Upper lobe of right lung (tissue), 1 donor: ENCODE measurements at places on chromosomes 11 and 22. TPM values are rescaled to one million over a fixed set of nuclear protein-coding genes. Genes with fewer than 3 reads are reported as not detected.

Gene MICALL1
- 37.4 TPM for total RNA-seq

Gene OR51D1
- not detected for total RNA-seq

Gene BEST1
- total RNA-seq: 9.6 TPM

Gene CARNS1
- 2.7 TPM for total RNA-seq

DNA sequence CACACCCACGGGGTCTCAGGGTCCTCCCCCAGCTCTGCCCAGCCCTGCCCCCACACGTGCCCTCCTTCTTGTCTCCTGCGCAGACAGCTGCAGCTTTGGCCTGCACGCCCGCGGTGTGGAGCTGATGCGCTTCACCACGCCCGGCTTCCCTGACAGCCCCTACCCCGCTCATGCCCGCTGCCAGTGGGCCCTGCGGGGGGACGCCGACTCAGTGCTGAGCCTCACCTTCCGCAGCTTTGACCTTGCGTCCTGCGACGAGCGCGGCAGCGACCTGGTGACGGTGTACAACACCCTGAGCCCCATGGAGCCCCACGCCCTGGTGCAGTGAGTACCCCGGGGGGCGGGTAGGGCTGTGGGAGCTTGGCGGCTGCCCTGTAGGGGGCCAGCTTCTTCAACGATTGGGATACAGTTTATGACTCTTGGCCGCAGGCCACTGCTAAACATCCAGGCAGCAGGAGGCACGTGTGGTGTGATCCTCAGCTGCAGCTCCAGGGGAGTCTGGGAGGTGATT lies 30.8 kb downstream of the ST14 start:
- H3K4me3 ChIP-seq: no peak overlapping the region
- no peak overlapping the region for H3K27ac ChIP-seq
- no peaks in the 10 kb centered on the region for H3K4me1 ChIP-seq
- no peak for DNase-seq
- no peaks in the 10 kb centered on the region for H3K27me3 ChIP-seq

GRCh38 chr22:46545086-46545792 lies 7.8 kb upstream of the CELSR1 start:
- no peak for DNase-seq
- H3K4me1 ChIP-seq: peaks cover 41% of the 10 kb centered on the region
- H3K36me3 ChIP-seq: no peaks in the 10 kb centered on the region

DNA sequence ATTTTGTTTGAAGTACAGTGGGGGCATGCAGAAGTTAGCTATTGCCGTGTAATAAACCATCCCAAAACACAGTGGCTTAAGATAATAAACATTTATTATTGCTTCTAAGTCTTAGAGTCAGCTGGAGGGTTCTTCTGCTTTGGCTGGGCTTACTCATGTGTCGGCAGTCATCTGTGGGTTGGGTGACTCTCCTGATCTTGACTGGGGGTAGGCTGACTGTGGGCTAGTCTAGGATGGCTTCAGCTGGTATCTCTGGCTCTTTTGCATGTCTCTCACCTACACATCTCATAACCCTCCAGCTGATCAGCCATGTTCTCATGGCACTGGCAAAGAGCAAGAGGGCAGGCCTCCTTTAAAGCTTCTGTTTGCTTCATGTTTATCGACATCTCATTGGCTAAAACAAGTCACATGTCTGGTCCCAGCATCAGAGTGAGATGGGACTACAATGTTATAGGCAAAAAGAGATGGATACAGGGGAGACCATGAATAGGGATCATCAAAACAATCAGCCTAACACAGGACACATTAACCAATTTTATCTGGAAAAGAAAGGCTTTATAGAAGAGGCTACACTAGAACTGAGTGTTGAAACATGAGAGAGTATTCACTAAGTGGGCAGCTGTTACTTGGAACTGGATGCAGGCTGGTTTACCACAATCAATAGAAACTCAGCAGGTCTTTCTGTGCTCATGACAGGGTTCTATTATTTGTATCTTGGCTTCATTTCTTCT lies 5.1 kb downstream of the LRRC51 start:
- H3K4me3 ChIP-seq: no peak overlapping the region
- H3K4me1 ChIP-seq: peaks cover 10% of the 10 kb centered on the region
- no peak overlapping the region for H3K27ac ChIP-seq
- peaks cover 29% of the 10 kb centered on the region for H3K36me3 ChIP-seq
- H3K27me3 ChIP-seq: no peaks in the 10 kb centered on the region

DNA sequence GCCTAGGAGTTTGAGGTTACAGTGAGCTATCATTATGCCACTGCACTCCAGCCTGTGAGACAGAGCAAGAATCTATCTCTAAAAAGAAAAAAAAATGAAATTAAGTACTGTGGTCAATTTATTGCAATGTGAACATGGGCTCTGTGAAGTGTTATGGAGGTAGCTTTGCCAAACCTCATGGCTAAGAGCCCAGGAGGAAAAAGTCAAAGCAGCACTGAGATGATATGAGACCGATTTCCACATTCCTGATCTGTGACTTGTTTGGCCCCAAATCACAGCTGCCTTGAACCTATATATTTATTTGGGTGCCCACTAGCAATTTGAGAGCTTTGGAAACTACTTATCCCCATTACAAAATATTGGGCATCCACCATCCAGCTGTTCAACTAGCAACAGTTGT lies 29.8 kb upstream of the TMEM135 start:
- no peaks in the 10 kb centered on the region for H3K36me3 ChIP-seq
- H3K4me3 ChIP-seq: no peak overlapping the region
- DNase-seq: no peak

- DNase-seq: no peak
- no peaks in the 10 kb centered on the region for H3K36me3 ChIP-seq
- no peak overlapping the region for H3K27ac ChIP-seq
- H3K4me1 ChIP-seq: no peaks in the 10 kb centered on the region
- no peak overlapping the region for H3K4me3 ChIP-seq
- H3K27me3 ChIP-seq: no peaks in the 10 kb centered on the region
Observed at GRCh38 chr11:37558619-37559210, 960.7 kb upstream of the RAG2 start.

GRCh38 chr22:44037519-44038375 lies 13.6 kb downstream of the PARVB start:
- no peak for DNase-seq
- H3K27me3 ChIP-seq: no peaks in the 10 kb centered on the region
- no peaks in the 10 kb centered on the region for H3K36me3 ChIP-seq
- H3K4me3 ChIP-seq: no peak overlapping the region

GRCh38 chr11:86629045-86629706 lies 43.2 kb downstream of the ME3 start:
- DNase-seq: no peak
- H3K4me1 ChIP-seq: no peaks in the 10 kb centered on the region
- no peak overlapping the region for H3K27ac ChIP-seq
- no peaks in the 10 kb centered on the region for H3K36me3 ChIP-seq
- H3K4me3 ChIP-seq: no peak overlapping the region

GRCh38 chr11:2991452-2992233 lies 486 bp downstream of the NAP1L4 start:
- no peaks in the 10 kb centered on the region for H3K36me3 ChIP-seq
- H3K4me3 ChIP-seq: peak overlapping the region; percentile 90
- peak; percentile 89 for DNase-seq
- no peaks in the 10 kb centered on the region for H3K27me3 ChIP-seq
- H3K27ac ChIP-seq: peak overlapping the region; percentile 85
- H3K4me1 ChIP-seq: peaks cover 43% of the 10 kb centered on the region

- H3K36me3 ChIP-seq: no peaks in the 10 kb centered on the region
- H3K27ac ChIP-seq: no peak overlapping the region
- no peaks in the 10 kb centered on the region for H3K4me1 ChIP-seq
- no peak for DNase-seq
- H3K27me3 ChIP-seq: no peaks in the 10 kb centered on the region
- no peak overlapping the region for H3K4me3 ChIP-seq
Observed at GRCh38 chr11:46976182-46976854, 39.8 kb downstream of the CSTPP1 start.

GRCh38 chr22:37343863-37344734 lies 61.8 kb downstream of the CYTH4 start:
- H3K4me1 ChIP-seq: no peaks in the 10 kb centered on the region
- H3K36me3 ChIP-seq: no peaks in the 10 kb centered on the region
- H3K27ac ChIP-seq: no peak overlapping the region
- DNase-seq: no peak

DNA sequence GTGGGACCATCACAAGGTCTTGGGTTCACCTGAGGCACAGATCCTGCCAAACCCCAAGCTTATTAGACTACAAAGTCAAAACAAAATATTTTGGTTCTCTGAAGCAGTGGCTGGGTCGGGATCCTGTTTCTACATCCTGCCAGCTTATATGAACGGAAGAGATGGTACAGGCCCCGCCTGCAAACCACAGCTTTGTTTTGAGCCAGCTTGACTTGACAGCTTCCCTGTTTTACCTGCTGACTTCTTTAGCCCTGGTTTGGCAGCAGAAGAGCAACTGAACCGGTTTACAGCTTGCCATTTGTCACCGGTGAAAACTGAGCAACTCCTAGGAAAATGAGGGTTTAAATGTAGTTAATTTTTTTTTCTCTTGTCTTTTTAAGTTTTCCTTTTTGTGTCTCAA lies 11.4 kb downstream of the PACS1 start:
- H3K36me3 ChIP-seq: no peaks in the 10 kb centered on the region
- peaks cover 45% of the 10 kb centered on the region for H3K4me1 ChIP-seq
- H3K4me3 ChIP-seq: no peak overlapping the region
- peak overlapping the region; percentile 55 for H3K27ac ChIP-seq
- DNase-seq: no peak
- no peaks in the 10 kb centered on the region for H3K27me3 ChIP-seq

DNA sequence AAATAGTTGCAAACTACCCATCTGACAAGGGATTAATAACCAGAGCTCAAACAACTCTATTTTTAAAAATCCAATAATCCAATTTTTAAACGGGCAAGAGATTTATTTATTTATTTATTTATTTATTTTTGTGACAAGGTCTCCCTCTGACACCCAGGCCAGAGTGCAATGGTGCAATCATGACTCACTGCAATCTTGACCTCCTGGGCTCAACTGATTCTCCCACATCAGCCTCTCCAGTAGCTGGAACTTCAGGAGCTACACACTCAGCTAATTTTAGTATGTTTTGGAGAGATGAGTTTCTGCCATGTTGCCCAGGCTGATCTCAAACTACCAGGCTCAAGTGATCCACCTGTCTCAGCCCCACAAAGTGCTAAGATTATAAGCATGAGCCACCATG lies 267.2 kb upstream of the BLID start:
- H3K27ac ChIP-seq: no peak overlapping the region
- DNase-seq: no peak
- no peaks in the 10 kb centered on the region for H3K27me3 ChIP-seq
- no peaks in the 10 kb centered on the region for H3K36me3 ChIP-seq
- H3K4me1 ChIP-seq: no peaks in the 10 kb centered on the region

- no peaks in the 10 kb centered on the region for H3K4me1 ChIP-seq
- H3K27ac ChIP-seq: no peak overlapping the region
- H3K36me3 ChIP-seq: peaks cover 89% of the 10 kb centered on the region
- H3K4me3 ChIP-seq: no peak overlapping the region
Observed at GRCh38 chr11:68181719-68182451, 31.2 kb downstream of the KMT5B start.

DNA sequence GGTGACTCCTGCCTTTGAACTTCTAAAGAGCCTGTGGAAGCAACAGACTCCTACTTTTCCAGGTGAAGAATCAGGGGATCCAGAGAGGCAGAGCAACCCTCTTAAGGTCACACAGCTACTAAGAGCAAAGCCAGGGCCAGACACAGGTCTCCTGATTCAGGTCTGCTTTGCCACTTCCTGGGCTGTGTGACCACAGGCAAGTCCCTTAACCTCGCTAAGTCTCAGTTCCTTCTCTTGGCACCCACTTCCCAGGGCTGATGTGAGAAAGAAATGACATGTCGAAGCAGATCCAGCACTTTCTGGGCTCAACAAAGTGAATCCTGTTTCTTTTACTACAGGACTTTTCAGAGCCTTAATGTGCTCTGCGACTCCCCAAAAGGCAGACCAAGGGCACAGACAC lies 30.2 kb downstream of the UQCR10 start:
- H3K27me3 ChIP-seq: no peaks in the 10 kb centered on the region

DNA sequence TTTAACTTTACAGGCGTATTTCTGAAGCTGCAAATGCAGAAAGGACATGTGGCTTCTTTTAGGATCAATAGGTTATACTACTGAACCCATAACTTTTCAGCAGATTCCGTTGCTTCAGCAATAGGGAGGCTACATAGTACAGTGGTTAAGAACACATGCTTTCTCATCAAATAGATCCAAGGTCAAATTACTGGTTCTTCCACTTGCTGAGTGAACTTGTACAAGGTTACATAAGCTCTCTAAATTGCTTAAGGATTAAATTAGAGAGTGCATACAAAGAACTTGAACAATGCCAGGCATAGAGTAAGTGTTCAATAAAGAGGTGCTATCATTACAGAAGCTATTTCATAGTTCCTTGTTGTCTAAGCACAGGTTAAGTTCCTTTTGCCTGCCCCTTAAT lies 129.6 kb downstream of the BARX2 start:
- no peak overlapping the region for H3K4me3 ChIP-seq
- no peak for DNase-seq
- no peaks in the 10 kb centered on the region for H3K27me3 ChIP-seq
- H3K36me3 ChIP-seq: no peaks in the 10 kb centered on the region

DNA sequence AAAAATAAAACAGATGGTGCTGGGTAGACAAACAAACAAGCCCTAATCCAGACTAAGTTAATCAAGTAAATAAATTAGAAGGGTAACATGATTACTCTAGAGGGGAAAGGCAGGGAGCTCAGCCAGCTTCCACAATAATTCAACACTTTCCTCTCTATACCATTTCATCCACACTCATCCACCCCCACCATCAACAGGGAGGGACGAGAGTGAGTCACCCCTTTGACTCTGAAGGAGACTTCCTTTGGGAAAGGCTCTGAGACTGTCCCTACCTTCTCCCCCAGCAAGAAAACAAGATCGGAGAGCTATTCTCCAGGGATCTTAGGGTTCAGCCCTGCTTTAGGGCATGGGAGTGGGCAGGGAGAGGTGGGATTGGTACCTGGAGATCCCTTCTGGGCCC lies 33.1 kb downstream of the TRIM66 start:
- H3K27me3 ChIP-seq: no peaks in the 10 kb centered on the region
- DNase-seq: no peak
- H3K4me3 ChIP-seq: no peak overlapping the region
- H3K4me1 ChIP-seq: no peaks in the 10 kb centered on the region
- no peak overlapping the region for H3K27ac ChIP-seq

- no peak overlapping the region for H3K4me3 ChIP-seq
- peaks cover 27% of the 10 kb centered on the region for H3K4me1 ChIP-seq
Observed at GRCh38 chr22:39469681-39470450, 13.1 kb downstream of the MGAT3 start.

- no peak for DNase-seq
- H3K4me3 ChIP-seq: peak within 1 kb of the TSS; percentile 51
- H3K36me3 ChIP-seq: no peaks in the 10 kb centered on the region
- H3K4me1 ChIP-seq: peaks cover 8% of the 10 kb centered on the region
Observed at GRCh38 chr11:26993965-26994457, at the start of gene FIBIN. Gene FIBIN (plus strand): TSS chr11:26994112. CDS start chr11:26994527, 415 bp downstream.
